ENCODE measurements at places on chromosomes 11 and 22.

- DNase-seq: no peak
These were observed 17.1 kb downstream of the LTO1 start for GRCh38 chr11:69657911-69658625.

DNA sequence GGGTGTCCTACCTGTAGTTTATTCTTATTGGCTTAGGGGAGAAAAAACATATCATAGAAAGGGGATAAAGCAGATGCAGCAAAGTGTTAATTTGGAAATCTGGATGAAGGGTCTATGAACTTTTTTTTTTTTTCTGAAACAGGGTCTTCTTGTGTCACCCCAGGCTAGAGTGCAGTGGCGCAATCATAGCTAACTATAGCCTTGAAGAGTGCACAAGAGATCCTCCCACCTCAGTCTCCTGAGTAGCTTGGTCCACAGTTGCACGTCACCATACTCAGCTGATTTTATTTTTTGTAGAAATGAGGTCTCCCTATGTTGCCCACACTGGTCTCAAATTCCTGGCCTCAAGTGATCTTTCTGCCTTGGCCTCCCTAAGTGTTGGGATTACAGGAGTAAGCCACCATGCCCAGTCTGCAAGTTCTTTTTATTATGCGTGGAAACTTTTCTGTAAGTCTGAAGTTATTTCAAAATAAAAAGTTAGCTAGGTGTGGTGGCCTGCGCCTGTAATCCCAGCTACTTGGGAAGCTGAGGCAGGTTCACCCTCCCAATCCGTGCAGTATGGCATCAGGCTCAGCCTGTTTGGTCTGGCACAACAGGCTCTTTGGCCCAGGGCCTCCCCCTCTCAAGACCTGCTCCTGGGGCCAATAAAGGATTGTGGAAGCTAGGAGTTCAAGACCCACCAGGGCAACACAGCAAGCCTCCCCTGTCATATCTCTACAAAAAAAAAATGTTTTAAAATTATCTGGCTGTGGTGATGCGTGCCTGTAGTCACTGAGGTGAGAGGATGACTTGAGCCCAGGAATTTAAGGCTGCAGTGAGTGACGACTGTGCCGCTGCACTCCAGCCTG lies 111.9 kb downstream of the MED15 start:
- no peak for DNase-seq

- DNase-seq: no peak
These were observed 81.7 kb upstream of the MYO18B start for GRCh38 chr22:25660336-25660735.

DNA sequence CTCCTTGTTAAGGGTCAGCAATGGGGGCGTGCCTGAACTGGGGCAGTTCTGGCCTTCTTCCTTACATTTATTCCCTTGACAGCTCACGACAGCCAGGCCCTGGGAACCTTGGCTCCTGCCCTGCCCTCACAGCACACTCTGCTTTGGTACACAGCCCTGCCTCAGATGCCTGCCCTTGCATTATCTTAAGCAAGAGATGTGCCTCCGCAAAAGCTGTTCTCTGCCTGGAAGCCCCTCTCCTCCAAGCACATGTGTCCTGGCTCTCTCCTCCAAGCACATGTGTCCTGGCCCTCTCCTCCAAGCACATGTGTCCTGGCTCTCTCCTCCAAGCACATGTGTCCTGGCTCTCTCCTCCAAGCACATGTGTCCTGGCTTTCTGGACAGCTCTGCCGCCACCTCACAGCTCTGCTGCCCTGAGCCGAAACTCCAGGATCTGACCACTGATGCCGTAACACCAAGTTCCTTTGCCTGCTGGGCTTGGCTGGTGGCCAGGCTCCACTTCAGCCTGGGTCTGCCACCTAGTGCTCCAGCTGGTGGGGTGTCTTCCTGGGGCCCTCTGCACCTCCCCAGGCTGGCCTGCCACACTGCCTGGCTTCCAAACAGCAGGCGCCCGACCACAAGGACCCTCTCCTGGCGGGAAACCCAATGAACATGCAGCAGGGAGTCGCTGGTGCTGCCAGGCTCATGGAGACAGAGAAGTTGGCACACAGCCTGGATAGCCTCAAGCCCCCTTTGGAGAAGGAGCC lies 53.0 kb downstream of the SCUBE1 start:
- DNase-seq: no peak

DNA sequence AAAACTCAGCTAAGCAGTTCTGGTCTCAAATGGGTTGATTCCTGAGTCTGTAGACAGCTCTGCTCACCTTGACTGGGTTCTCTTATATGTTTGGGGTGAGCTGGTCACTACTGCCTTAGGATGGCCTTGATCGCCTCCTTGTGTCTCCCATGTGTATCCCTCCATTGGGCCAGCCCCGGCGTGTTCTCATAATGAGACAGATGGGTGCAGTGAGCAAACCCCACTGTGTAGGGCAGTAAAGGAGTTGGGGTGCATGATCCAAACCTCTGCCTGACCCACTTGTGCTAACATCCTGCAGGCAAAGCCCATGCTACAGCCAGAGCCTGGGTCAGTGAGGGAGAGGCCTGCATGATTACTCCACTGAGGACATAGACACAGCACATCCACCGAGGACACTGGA lies 657.6 kb downstream of the BRD1 start:
- DNase-seq: no peak

GRCh38 chr11:2198621-2199365 lies 27.2 kb upstream of the TH start:
- no peak for DNase-seq

DNA sequence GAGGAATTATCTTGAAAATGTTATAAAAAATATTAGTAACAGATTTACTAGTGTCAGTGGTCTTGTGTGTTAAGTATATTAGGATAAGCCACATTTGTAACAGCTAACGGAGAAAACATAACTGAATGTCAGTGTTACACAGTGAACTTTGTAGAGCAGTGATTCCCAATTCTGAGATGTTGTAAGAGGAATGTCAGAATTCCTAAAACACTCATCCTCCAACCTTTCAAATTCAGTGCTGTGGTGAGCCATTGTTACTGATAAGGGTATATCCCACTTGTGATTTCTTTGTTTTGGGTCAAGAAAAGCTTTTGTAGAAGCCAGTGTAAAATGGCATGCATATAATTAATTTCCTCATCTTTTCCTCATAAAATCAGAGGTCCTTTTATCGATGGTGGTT lies 61.9 kb downstream of the ARHGEF12 start:
- DNase-seq: no peak

DNA sequence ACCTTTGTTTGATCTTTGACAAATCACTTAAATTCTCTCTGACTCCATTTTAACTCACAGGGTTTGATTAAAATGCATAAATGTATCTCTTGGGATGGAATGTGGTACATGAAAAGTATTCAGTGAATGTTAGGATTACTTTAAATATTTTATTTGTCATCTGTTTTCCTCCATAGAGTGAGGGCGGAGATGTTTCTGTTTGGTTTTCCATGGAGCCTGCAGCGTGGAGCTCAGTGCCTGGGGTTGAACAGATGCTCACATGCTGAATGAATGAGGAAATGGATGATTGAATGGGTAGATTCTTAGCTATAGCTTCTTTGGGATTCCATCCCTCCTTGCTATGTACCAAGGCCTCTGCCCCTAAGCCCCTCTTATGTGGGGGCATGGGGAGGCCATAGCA lies 10.0 kb downstream of the TSPAN18 start:
- DNase-seq: no peak

GRCh38 chr11:36375353-36376008 lies 79.4 kb downstream of the PRR5L start:
- no peak for DNase-seq

- DNase-seq: peak; percentile 55
These were observed at the start of gene TMEM25 for GRCh38 chr11:118530683-118531596. TSS of gene TMEM25 (plus strand) at chr11:118531192. CDS start at chr11:118531802, 610 bp downstream.

DNA sequence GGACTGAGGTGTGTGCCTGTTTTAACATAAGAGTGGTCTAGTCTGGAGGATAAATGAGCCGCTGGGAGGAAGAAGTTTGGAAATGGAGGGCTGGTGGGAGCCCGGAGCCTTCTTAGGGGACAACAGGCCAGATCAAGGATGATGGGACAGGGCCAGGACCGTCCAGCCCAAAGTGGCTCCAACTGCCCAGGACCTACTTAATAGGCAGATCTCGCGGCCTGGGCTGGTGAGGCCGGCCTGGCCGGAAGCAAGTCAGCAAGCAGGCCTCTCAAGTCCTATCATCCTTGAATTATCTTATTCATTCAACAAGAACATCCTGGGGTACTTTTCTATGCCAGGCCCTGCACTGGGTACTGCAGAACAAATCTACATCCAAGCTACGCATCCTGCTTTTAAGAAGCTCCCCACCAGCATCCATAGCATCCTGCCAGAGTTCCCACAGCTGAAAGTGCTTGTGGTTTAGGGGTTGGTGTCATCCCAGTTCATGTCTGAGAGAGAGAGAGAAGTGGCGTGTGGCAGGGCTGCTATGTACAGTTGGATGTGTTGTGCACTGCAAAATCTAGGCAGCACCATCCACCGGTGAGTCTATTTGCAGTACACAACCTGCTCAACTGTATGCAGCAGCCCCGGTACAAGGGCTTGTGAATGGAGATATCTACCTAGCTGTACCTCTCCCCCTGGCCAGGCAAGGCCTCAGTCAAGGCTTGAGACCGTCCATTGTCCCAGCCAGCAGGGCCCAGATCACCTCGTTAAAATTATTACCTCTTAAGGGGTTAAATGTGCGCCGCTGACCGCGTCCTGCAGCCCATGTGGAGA lies 82.1 kb downstream of the FBLN1 start:
- no peak for DNase-seq

- no peak for DNase-seq
These were observed 16.2 kb downstream of the TBCEL start for GRCh38 chr11:121039971-121040613.

DNA sequence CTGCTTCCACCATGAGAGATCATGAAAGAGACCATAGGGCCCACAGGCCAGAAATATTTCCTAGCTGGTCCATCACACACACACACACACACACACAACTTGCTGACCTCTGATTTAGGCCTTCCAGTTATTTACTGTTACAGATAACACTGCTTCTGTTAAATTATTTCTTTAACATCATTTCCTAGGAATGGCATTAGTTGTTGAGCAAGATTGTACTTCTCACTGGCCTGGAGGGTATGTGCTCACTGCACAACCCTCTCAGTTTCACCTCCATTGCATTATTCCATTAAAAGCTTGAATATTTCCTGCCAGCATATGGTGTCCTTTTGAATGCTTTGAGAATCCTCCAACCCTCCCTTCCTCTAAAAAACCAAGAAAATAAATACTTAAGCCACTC lies 104.4 kb downstream of the MICAL2 start:
- no peak for DNase-seq

- DNase-seq: no peak
These were observed 246.8 kb upstream of the KIRREL3 start for GRCh38 chr11:127247261-127247851.
